ENCODE measurements at places on chromosomes 5 and 9.

GRCh38 chr5:144315994-144316634, 145.4 kb downstream of the KCTD16 start:
- H3K27ac ChIP-seq, result no peak overlapping the region
- no peak overlapping the region for H3K4me3 ChIP-seq
- no peaks in the 10 kb centered on the region for H3K4me1 ChIP-seq
- H3K27me3 ChIP-seq, result no peaks in the 10 kb centered on the region

DNA sequence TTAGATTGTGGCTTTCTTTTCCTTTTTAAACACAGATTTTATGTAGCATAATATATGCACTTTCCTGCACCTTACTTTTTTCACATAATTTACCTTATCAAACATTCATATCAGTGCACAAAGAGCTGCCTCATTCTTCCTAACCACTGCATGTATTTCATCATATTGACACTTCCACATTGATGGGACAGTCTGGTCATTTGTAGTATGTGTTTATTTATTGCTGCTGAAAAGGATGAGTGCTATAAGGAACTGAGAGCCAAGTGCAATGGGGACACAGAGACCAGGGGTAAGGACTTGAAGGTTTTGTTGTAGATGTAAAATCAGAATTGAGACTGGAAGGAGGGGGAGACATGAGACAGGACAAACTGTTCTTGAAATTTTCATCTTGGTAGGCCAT, 193.8 kb downstream of the SMARCA2 start:
- no peak for DNase-seq
- no peak overlapping the region for H3K27ac ChIP-seq
- no peaks in the 10 kb centered on the region for H3K4me1 ChIP-seq
- H3K27me3 ChIP-seq, result no peaks in the 10 kb centered on the region

GRCh38 chr5:179316111-179316551, 29.1 kb downstream of the ADAMTS2 start:
- no peaks in the 10 kb centered on the region for H3K27me3 ChIP-seq
- DNase-seq, result peak; percentile 39
- H3K4me1 ChIP-seq, result peaks cover 19% of the 10 kb centered on the region

DNA sequence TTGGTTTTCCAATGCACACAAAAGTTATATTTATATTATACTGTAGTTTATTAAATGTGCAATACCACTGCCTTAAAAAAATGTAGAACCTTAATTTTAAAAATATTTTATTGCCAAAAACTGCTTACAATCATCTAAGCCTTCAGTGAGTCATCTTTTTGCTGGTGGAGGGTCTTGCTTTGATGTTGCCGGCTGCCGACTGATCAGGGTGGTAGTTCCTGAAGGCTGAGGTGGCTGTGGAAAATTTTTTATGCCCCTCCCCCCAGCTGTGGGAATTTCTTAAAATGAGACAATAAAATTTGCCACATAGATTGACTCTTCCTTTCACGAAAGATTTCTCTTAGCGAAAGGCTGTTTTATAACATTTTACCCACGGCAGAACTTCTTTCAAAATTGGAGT, 75.9 kb upstream of the SLC25A51 start:
- no peak overlapping the region for H3K4me3 ChIP-seq
- no peak for DNase-seq
- H3K27me3 ChIP-seq, result no peaks in the 10 kb centered on the region
- no peaks in the 10 kb centered on the region for H3K36me3 ChIP-seq
- H3K27ac ChIP-seq, result no peak overlapping the region

GRCh38 chr9:36791222-36791950, 218.7 kb downstream of the MELK start:
- H3K27ac ChIP-seq, result no peak overlapping the region
- no peaks in the 10 kb centered on the region for H3K36me3 ChIP-seq
- H3K4me3 ChIP-seq, result no peak overlapping the region
